ENCODE measurements at places on chromosomes 6 and 20. TPM values are rescaled to one million over a fixed set of nuclear protein-coding genes. Genes with fewer than 3 reads are reported as not detected.

Gene NTSR1
- 0.24 TPM for total RNA-seq

Gene AGER
- 1.3 TPM for total RNA-seq

Gene RAD21L1
- total RNA-seq: not detected

Gene FAM83C
- total RNA-seq: not detected

Gene C6orf52
- total RNA-seq: not detected

Gene MYCT1
- total RNA-seq: 8.4 TPM

Gene SNAP91
- total RNA-seq: not detected

Gene OTOR
- not detected for total RNA-seq

Gene SLC12A5
- not detected for total RNA-seq

Gene OOEP
- not detected for total RNA-seq

Gene MATN4
- not detected for total RNA-seq

Gene LY6G6D
- total RNA-seq: not detected

Gene TREM2
- 3.1 TPM for total RNA-seq

Gene TAAR1
- total RNA-seq: not detected

Gene FRMD1
- 0.79 TPM for total RNA-seq

Gene LPA
- total RNA-seq: 0.24 TPM

Gene ECHDC1
- total RNA-seq: 60.9 TPM

Gene C4B
- total RNA-seq: 117 TPM

Gene CCNC
- total RNA-seq: 59.9 TPM

Gene ATG5
- 40.0 TPM for total RNA-seq

Gene CST4
- not detected for total RNA-seq

Gene ADTRP
- 0.31 TPM for total RNA-seq

Gene HNF4A
- not detected for total RNA-seq

Gene CYP39A1
- total RNA-seq: 4.5 TPM

Gene ZNF311
- total RNA-seq: 0.63 TPM

Gene DACT2
- total RNA-seq: 0.63 TPM

Gene ZSCAN31
- 6.3 TPM for total RNA-seq

Gene PRKN
- 44.8 TPM for total RNA-seq

Gene ID4
- 61.8 TPM for total RNA-seq

Gene IL20RA
- 1.1 TPM for total RNA-seq

Data from omental fat pad (tissue), 4 donors.